ENCODE measurements at places on chromosomes 12 and 14.
A peak's percentile ranks its signal among the peaks of the same experiment; 100 is the strongest.

DNA sequence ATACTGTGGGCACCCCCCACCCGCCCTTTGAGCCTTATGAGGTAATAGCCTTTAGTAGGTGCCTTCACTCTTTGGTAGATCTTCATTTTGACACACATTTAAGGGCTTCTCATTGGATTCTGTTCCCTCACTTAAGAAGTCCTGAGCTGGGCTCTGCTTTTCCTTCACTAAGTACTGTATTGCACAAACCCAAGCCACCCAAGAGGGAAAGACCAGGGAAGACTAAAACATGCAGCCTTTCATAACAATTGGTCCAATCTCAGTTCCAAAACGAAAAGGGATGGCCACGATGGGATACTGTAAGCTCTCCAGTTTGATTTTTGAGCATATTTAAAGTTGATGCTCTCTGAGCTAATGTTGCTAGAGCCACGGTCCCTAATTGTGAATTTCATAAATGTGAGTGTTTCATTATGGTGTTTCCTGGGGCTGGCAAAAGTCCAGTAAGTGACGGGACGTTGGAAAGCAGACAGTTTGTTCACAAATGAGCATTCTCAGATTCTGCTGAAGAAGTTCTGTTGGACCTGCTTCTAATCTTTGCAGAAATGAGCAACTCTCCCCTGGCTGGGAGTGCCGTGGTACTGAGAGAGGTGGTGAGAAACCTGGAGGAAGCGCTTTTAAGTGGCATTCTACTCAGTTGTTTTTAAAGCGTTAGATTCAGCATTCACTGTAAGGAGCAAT lies 9.4 kb downstream of the SSPN start:
- no peak for DNase-seq

DNA sequence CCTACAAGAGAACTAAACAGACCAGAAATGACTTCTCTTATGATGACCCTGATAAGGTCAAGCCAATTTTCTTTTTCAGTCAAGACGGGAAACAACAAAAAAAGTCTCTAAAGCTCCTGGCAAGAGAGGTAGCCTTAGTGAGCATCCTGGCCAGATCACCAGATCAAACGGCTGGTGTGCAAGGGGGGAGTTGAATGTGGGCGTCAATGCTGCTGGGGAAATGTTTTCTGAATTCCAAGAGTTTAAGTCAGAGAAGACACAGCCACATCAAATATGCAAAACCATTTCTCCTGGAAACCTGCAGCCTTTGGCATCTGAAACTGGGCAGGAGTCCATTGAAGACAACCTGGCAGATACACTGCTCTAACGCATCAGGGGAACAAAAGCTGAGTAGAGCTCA lies 16.0 kb upstream of the SELPLG start:
- DNase-seq: peak; percentile 59

- no peak for DNase-seq
Observed at GRCh38 chr14:81427348-81428058, 27.4 kb upstream of the STON2 start.

- DNase-seq: no peak
Observed at GRCh38 chr12:123713823-123714585, 1.9 kb downstream of the ATP6V0A2 start.
